Activated CD8-positive, alpha-beta memory T cell treated with anti-CD3 and anti-CD28 coated beads for 48 hours (primary cell): ENCODE measurements at places on chromosomes 6 and 20.

DNA sequence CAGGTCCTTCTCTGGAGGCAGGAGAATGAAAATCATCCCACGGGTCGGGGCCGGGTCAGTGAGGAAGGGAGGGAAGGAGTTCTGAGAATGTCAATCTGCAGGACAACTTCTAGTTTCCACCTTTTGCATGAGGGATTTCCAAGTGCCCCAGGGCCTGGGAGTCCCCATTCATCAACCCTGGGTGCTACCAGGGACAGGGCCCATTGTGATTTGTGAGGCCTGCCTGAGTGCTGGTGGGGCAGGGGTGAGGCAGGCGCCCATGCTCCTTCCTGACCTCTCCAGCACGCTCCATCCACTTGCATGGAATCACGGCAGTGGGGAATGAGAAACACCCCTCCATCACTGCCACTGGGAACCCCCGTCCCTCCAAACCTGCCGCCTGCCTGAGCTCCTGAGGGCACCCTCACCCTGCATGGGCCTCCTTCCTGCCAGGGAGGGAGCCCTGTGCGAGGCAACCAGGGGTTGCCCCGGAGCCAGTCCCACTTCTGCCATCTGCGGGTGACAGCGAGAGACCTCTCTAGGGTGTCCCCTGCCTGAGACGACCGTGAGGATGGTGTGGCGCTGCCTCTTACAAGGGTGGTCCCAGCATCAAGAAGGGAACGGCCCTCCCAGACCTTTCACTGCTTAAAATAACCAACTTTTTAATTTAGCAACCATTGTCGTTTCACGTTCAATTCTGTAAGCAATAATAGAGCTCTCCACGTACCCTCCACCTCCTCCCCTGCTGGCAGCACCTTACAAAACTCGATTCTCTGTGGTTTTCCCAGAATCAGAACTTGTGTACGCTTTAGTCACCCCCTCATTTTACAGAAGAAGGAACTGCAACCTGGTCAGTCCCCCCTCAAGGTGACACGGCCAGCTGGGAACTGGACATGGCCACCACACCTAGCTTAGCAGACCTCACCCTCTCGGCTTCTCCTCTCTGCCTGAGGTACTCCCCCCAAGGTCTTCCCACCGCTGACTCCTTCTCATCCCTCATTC, 28.6 kb downstream of the PMEPA1 start:
- no peak for DNase-seq

DNA sequence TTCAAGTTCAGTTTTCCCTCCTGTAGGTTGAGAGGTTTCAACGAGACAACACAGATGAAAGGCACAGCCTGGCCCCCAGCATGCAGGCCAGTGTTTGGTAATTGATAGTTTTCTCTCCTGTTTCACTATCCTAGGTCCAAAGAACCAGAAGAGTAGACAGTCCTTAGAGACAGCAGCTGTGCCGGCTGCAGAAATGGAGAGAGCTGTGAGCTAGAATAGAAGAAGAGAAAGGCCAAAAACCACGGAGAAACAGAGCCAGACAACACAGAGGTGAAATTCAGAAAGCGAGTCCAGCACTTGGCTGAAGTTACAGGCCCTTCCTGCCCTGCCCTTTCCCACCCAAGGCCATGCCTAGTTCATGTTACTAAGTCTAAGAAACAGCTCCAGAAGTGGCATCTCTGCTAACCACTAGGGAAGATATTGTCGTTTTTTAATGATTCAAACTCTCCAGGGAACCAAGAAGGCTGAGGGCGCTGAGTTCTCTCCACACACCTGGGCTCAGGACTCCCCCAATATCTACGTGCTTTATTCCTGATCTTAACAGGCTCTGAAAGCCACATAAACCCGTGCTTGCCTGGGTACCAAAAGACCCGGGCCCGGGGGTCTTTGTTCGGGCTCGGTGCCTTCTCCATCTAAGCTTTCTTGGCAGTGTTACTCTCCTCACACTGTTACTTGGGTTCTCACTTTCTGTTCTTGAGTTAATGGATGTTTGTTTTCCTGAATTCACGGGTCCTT, 16.5 kb upstream of the RBPJL start:
- no peak for DNase-seq

GRCh38 chr20:62359043-62359490, 8.0 kb downstream of the LAMA5 start:
- no peak for DNase-seq

GRCh38 chr6:7526755-7527154, 14.7 kb upstream of the DSP start:
- DNase-seq = no peak

GRCh38 chr20:55316753-55317152, 688.6 kb downstream of the CBLN4 start:
- DNase-seq = no peak

DNA sequence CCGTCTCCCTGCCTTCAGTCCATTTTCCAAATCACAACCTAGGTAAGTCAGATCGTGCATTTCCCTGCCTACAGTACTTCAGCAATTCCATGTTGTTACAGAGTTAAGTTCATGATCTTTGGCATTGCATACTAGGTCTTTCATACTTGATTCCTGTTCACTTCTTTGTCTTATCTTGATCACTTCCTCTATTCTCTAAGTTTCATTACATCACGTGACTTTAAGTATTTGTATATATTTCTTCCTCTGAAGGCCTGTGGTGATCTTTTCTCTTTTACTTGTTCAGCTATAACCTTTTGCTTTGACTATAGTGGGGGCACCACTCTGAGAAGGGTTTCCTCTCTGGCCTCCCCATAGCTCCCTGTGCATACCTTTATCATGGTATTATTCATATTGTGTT, 100.2 kb downstream of the TRMT11 start:
- DNase-seq = no peak

GRCh38 chr6:37230104-37230503, 27.5 kb upstream of the TBC1D22B start:
- no peak for DNase-seq

DNA sequence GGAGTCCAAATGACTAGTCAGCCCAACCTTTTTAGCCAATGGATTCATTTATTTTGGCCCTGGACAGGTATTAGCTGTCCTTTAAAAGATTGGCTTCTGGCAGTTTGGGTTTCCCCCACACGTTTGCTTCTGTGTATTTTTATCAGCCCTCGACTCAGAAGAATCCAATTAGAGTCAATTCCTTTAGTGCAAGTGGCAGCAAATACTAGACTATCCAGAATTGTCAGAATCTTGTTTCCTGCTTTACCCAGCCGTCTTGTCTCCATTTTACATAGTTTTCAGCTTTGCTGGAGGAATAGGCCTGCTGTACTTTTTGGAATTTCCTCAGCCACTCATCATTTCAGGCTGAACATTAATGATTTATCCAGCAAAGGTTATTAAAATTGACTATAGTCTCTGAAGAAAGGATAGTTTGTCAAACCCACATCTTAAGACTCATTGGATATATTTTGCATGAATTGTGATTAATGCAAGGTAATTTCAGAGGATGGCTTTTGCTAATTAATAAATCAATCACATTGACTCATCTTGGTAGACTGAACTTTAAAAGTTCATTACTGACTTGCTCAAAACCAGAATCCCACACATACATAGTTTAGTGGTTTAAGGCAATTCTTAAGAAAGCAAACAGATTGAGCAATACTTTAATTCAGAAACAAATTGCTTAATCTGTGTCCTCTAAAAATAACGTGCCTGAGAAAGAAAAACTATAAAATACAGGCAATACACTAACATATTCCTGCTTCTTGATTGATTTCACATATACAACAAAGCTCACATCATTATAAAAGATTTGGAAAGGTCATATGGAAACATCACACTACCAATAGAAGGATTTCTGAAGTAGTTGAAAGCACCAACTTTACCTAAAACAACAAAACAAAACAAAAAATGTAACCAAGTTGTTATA, 62.9 kb upstream of the ZNF217 start:
- DNase-seq = no peak

- DNase-seq = no peak
These were observed 406.1 kb upstream of the MARCKS start for GRCh38 chr6:113451049-113451448.

DNA sequence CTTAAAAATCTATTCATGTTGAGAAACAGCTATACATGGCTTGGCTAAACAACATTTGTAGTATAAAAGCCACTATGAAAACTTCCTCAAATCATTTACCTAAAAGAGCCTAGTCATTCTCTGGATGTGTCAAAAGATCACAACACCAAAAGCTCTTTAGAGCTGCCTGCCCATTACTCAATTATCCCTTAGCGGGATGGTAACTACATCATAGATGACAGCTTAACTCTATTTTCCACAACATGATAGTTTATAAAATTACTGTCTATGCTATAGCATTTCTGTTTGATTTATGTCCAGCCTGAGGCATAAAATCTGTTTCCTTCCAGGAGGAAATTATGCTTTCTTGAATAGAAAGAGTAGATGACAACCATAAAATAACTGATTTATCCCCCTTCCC, 777.6 kb upstream of the HS3ST5 start:
- DNase-seq = no peak

DNA sequence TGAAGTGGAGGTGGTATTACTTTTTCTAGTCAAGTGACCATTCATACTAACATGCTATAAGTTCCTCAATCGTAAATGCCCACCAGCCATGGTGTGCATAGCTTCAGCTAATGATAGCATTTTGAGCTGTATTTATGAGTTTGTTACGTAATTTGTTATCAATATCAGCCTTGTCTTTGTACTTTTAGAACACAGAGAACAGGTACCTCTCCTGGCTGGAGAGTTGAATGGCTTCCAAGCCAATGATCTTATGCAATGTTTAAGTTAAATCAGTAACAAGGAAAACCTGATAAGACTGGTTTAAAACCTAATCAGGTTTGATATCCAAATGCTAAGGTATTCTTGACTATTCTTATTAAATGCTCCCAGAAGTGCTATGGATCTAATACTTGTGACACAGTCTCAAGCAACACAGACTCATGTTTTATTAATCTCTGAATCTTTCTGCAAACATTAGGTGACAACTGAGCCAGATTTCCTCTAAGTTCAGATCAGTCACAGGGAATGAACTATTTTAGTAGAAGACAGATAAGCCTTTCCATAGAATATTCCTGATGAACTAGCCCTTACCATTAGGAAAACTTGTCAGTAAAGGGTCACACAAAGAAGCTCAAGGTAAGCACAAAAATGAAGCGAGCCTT, 154.8 kb downstream of the PTPRK start:
- no peak for DNase-seq

- DNase-seq = no peak
These were observed 436.7 kb upstream of the JAG1 start for GRCh38 chr20:11110535-11110934.

DNA sequence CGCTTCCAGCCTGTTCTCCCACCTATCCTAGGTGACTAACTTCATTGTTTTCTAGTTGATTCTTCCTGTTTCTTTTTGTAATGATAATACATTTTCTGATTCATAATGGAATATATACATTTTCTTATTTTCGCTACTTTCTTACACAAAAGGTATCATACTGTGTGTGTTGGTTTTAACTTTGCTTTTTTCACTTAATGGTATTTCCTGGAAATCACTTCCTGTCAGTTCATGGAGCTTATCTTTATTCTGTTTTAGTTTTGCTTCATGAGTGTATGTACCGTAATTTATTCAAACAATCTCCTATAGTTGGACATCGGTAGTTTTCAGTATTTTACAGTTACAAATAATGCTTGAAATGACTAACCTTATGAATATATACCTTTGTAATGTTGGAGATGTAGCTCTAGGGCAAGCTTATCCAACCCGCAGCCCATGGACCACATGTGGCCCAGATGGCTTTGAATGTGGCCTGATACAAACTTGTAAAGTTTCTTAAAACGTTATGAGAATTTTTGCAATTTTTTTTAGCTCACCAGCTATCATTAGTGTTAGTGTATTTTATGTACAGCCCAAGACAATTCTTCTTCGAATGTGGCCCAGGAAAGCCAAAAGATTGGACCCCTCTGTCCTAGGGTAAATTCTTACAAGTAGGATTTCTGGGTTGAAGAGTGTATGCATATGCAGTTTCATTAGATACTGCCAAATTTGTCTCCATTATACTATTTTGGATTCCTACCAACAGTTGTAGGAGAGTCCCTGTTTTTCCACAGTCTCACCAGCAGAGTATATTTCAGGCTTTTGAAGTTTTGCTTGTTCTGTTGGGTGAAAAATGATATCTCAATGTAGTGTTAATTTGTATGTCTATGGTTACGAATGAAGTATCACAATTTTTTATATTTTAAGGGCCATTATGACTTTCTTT, 16.7 kb downstream of the TRMT11 start:
- no peak for DNase-seq

DNA sequence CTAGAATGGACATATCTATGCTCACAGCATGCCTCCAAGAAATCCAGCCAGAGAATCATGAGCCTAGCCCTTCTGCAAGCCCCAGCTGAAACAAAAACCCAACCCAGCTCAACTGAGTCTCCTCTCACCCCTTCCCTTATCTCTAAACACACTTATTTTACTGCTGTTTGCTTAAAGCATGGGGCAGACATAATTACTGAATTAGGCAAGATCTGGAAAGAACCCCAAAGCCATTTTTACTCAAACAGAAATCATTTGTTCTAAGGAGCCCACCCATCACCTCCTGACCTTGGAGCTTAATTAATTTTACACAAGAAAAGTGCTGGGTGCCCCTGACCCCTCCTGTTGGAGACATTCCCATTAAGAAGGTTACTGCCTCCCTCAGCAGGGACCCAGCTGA, 291.6 kb downstream of the MAFB start:
- DNase-seq = no peak

- DNase-seq = no peak
These were observed 60.2 kb downstream of the NOL4L start for GRCh38 chr20:32524829-32525501.

DNA sequence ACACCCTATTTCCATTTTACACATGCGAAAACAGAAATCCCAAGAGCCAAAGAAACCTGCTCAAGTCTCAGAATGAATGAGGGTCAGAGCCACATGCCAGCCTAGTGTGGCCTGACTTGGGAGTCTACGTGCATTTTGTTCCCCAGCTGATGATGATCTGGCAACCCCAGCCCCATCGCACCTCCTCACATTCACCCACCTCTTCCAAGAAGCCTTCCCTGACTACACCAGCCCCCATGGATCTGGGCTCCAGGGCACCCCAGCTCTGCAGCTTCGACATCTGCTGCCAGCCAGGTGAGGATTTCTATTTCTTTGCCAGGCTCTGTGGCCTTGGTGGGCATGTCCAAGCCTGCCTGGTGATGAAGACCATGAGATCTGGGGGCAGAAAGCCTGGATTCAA, 41.0 kb downstream of the ANGPT4 start:
- DNase-seq = no peak

DNA sequence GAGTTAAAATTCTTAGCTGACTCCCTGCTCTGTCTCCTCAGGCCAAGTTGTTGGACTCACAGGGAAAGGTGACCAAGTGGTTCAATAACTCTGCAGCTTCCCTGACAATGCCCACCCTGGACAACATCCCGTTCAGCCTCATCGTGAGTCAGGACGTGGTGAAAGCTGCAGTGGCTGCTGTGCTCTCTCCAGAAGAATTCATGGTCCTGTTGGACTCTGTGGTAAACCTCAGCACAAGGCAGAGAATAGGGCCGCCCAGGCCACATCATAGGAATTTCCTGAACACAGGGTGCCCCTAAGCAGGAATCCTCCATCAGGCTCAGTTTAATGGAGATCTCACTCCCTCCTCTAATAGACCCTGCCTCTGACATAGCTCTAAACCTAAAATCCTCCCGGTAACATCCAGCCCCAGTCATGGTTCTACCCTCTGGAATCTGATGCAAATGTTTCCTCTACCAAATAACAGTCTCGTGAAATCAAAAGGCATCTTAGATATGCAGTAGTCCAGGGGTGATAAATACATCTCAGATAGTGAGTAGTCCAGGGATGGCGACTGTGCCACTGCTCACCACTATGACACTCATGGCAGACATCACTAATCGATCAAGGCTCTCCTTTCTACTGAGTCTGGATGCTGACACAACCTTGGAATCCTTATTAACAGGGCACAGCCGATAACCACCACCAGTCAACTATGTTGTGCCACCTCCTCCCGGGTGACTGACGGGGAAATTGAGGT, 18.3 kb downstream of the BPIFB1 start:
- no peak for DNase-seq
